ENCODE measurements at places on chromosomes 12 and 14. TPM values are rescaled to one million over a fixed set of nuclear protein-coding genes. Genes with fewer than 3 reads are reported as not detected.
A peak's percentile ranks its signal among the peaks of the same experiment; 100 is the strongest.

SCNN1A gene
- total RNA-seq: 0.25 TPM

CLEC1A gene
- not detected for total RNA-seq

TBX3 gene
- total RNA-seq: 87.5 TPM

SERPINA12 gene
- total RNA-seq: not detected

- H3K4me3 ChIP-seq: no peak overlapping the region
- no peaks in the 10 kb centered on the region for H3K27me3 ChIP-seq
- no peak overlapping the region for H3K27ac ChIP-seq
- no peaks in the 10 kb centered on the region for H3K36me3 ChIP-seq
- peak; percentile 62 for DNase-seq
- H3K4me1 ChIP-seq: peaks cover 5% of the 10 kb centered on the region
Observed at GRCh38 chr14:81710232-81710845, 176.7 kb upstream of the SEL1L start.

DNA sequence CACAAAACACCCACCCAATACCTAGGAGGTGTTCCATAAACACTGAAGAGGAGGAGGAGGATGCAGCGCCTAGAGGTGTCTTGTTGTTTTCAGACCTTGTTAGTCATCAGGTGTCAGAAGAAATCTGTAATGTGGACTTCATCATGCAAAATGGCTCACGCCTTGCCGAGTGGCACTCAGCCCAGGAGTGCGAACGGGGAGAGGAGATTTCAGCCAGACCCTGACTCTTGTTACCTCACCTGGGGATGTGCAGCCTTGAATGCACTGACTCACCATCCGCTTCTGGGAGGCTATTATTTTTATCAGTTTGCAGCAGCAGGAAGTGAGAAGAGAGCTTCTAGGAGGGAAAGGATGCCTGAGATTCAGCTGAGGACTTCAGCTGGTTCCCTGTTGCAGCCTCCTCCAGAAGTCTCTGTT is 48.2 kb upstream of the PLXNC1 start:
- no peaks in the 10 kb centered on the region for H3K36me3 ChIP-seq
- no peaks in the 10 kb centered on the region for H3K27me3 ChIP-seq
- H3K27ac ChIP-seq: no peak overlapping the region
- H3K4me3 ChIP-seq: no peak overlapping the region
- no peaks in the 10 kb centered on the region for H3K4me1 ChIP-seq

- H3K27ac ChIP-seq: no peak overlapping the region
- no peaks in the 10 kb centered on the region for H3K27me3 ChIP-seq
- no peak for DNase-seq
- no peaks in the 10 kb centered on the region for H3K36me3 ChIP-seq
- H3K4me3 ChIP-seq: no peak overlapping the region
- no peaks in the 10 kb centered on the region for H3K4me1 ChIP-seq
Observed at GRCh38 chr12:75564398-75564797, 53.0 kb upstream of the KRR1 start.

DNA sequence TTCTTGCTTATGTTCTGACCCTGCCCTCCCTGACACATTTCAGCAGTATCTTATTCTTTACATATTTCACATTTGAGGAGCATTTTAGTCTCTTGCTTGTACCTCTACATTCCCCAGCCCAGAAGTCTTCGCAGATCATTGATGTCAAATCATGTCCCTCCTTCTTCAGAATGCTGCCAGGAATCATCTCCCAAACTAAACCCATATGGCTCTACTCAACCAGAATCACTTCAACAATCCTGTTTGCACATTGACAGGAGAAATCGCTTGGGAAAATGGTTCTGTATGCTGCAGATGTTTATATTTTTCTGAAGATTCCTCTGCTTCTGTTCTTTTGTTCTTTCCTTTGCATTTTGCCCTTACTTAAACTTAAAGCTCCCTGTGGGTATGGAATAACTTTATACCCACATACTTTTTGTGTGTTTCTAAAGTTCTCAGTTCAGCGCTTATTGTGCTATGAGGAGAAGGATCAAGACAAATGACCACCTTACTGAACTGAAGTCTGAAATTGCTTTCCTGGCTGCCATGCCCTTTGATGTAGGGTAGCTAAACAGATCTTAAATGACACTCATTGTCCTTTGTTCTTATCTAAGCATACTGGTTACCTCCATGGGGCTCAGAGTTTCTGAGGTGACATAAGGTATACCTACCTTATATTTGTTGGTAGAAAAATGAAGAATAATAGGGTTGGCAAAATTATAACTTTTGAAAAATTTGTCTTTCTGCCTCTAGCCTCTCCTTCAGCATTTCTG is 134.6 kb downstream of the SLC25A21 start:
- H3K36me3 ChIP-seq: no peaks in the 10 kb centered on the region
- H3K27ac ChIP-seq: no peak overlapping the region
- H3K27me3 ChIP-seq: no peaks in the 10 kb centered on the region
- DNase-seq: no peak
- no peaks in the 10 kb centered on the region for H3K4me1 ChIP-seq
- no peak overlapping the region for H3K4me3 ChIP-seq

DNA sequence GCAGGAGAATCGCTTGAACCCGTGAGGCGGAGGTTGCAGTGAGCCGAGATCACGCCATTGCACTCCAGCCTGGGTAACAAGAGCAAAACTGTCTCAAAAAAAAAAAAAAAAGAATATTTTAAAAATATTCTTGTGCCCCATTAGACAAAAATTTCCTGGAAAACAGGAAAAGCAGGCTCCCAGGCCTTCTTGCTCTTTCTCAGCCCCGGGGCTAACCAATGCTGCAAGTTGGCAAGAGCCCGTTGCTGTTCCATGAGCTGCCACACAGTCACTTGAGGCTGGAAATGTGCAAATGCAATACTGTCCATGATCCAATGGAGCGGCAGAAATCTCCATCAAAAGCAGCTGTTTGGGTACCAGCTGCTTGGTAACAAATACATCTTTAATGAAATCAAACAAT is 994.7 kb downstream of the VRK1 start:
- no peak for DNase-seq
- no peaks in the 10 kb centered on the region for H3K4me1 ChIP-seq
- H3K36me3 ChIP-seq: no peaks in the 10 kb centered on the region
- H3K27me3 ChIP-seq: no peaks in the 10 kb centered on the region
- H3K27ac ChIP-seq: no peak overlapping the region

- H3K36me3 ChIP-seq: no peaks in the 10 kb centered on the region
- DNase-seq: no peak
- H3K27ac ChIP-seq: no peak overlapping the region
Observed at GRCh38 chr12:15846887-15847286, 35.3 kb upstream of the STRAP start.

DNA sequence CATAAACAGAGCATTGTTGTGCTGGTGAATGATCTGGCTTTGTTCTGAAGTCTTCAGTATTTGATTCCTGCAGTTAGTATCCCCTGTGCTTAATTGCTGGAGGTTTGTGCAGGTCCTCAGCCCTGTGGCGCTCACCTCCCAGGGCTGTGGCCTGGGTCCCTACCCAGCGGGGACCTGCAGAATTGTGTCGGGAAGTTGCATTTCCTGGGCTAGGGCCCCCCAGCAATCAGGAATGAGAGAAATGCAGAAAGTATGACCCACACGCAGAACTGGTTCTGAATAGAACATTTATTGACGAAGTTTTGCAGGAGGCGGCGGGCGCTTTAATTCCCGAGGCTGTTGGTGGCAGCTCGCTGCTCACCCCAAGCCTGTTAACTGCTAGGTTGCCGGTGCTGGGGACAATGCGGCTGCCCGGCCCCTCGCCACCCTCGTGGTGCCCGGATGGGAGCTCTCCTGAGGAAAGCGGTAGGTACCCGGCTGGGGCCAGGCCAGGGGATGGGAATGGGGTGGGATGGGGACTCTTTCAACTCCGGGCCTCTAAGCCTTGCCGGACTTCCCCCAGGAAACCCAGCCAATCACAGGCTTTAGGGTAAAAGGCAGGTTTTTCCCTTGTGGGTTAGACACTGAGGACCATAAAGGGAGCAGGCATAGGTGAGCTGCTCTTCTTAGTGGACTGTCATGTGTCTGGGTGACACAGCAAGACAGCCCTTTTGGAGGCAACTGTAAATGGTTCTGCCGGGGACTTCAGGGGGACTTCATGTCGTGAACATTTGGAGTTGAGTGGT is 11.6 kb downstream of the PLEKHG3 start:
- H3K4me3 ChIP-seq: peak overlapping the region; percentile 4
- DNase-seq: no peak
- H3K4me1 ChIP-seq: peaks cover 23% of the 10 kb centered on the region
- H3K27ac ChIP-seq: no peak overlapping the region

GRCh38 chr12:27822076-27822712 is 42.2 kb upstream of the MANSC4 start:
- no peaks in the 10 kb centered on the region for H3K36me3 ChIP-seq
- H3K27me3 ChIP-seq: no peaks in the 10 kb centered on the region
- no peak overlapping the region for H3K4me3 ChIP-seq
- H3K4me1 ChIP-seq: peaks cover 8% of the 10 kb centered on the region

GSG1 gene
- total RNA-seq: not detected

- no peaks in the 10 kb centered on the region for H3K27me3 ChIP-seq
- no peak overlapping the region for H3K27ac ChIP-seq
- DNase-seq: no peak
Observed at GRCh38 chr14:82935691-82936090, 1402.0 kb upstream of the SEL1L start.

DNA sequence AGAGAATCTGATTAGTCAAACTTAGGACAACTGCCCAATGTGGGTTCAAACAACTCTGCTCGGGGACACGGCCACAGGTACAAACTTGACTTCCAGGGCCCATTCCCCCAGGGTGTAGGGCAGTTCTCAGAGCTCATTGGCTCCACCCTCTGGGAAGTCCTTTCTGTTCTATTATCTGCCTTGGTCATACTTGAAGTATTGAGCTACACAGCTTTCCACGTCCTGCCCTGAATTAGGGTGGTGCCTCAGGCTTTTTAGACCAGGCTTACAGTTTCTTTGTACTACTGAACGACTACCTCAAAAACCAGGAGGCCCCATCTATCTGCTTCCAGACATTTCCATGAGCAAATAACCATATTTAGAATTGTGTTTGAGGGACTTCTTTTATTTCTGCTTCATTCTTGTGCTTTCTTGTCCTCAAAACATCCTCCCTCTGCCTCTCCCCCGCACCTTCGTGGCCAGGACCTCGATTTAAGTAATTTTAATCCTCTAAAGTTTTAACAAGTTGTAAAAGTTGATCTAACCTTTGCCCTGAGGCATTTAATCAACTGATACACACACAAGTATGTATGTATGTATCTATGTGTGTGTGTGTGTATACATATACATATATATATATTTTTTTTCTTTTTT is 281.7 kb upstream of the AMIGO2 start:
- no peak overlapping the region for H3K4me3 ChIP-seq
- H3K4me1 ChIP-seq: no peaks in the 10 kb centered on the region
- no peaks in the 10 kb centered on the region for H3K27me3 ChIP-seq
- H3K27ac ChIP-seq: no peak overlapping the region
- DNase-seq: no peak
- no peaks in the 10 kb centered on the region for H3K36me3 ChIP-seq

TRHDE gene
- total RNA-seq: not detected

GRCh38 chr12:42119085-42119633 is 25.5 kb downstream of the GXYLT1 start:
- peaks cover 11% of the 10 kb centered on the region for H3K36me3 ChIP-seq
- H3K4me1 ChIP-seq: no peaks in the 10 kb centered on the region
- H3K27me3 ChIP-seq: no peaks in the 10 kb centered on the region
- H3K4me3 ChIP-seq: no peak overlapping the region

GRCh38 chr12:6088921-6089747 is 35.3 kb downstream of the VWF start:
- peaks cover 10% of the 10 kb centered on the region for H3K4me1 ChIP-seq
- H3K36me3 ChIP-seq: no peaks in the 10 kb centered on the region
- no peak overlapping the region for H3K27ac ChIP-seq

GRCh38 chr14:91282954-91283645 is 38.6 kb upstream of the GPR68 start:
- no peak overlapping the region for H3K27ac ChIP-seq
- H3K4me1 ChIP-seq: peaks cover 21% of the 10 kb centered on the region
- H3K27me3 ChIP-seq: no peaks in the 10 kb centered on the region
- no peak for DNase-seq
- no peak overlapping the region for H3K4me3 ChIP-seq
- H3K36me3 ChIP-seq: no peaks in the 10 kb centered on the region

DNA sequence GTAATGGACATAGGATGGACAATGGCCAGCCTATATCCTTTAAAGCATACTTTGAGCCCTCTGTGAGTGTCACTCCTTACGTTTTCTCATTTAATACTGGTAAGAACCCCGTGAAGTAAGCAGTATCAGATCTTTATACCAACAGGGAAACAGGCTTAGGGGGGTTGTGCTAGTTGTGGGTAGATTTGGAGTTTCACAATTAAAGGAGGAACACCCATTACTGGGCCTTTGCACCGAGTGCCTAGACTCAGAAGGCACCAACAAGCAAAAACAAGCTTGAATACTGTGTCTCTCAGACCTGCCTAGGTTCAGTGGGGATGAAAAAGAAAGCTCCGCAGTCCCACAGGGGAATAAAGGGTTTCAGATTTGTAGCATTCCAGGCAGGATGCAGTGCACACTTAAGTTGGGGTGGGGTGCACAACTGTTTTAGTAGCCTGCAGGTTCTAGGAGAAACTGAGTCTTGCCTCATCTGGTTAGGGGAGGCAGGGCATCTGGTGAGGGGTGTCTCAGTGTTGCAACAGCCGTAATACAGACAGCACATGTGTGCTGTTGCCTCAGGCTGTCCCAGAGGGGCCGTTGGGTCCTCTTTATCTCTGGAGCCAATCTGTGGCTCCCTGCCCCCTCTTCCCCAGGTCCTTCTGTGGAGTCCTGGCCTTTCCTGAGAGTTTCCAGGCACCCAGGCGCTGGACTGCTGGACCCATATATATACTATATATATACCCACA is 51.2 kb downstream of the IRAK3 start:
- no peaks in the 10 kb centered on the region for H3K36me3 ChIP-seq
- no peak for DNase-seq
- no peaks in the 10 kb centered on the region for H3K27me3 ChIP-seq

MIP gene
- not detected for total RNA-seq

DNA sequence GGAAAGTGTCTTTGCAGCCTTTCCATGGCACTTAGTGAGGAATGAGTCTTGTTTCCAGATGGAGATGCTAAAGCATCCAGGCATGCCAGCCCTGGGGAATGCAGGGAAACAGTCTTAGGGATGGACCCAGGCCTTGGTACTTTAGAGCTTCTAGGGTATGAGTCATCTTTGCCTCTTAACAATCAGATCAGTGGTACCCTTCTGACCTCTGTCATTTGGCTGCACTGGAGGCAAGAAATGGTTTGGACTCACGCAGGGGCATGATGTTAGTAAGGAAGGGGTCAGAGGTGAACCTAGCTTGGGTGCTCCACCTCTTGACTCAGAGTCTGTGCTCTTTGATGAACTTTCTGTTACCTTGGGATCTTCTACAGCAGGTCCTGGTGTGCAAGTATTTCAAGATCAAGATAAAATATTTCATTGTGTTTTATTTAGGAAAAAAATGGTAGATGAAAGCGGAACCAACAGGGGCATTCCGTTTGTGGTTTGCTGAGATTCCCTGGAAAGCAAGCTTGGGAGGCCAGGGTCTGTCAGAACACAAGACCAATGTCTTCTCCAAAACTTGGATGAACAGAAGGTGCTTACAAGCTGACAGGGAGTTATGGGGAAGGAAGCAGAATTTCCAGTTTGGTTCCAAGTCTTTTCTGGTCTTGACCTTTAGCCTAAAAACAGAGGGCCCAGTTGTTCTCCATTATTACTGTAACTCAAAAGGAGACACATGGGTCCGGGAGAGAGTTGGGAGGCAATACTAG is 216.2 kb downstream of the ZFP36L1 start:
- no peak overlapping the region for H3K4me3 ChIP-seq
- no peaks in the 10 kb centered on the region for H3K4me1 ChIP-seq
- H3K27me3 ChIP-seq: no peaks in the 10 kb centered on the region
- no peak overlapping the region for H3K27ac ChIP-seq
- no peaks in the 10 kb centered on the region for H3K36me3 ChIP-seq
